GM03348 (cell line): ENCODE measurements at places on chromosomes 12 and 14.

- DNase-seq, result no peak
Measured at GRCh38 chr12:121538699-121539061, 42.1 kb downstream of the KDM2B start.

- DNase-seq, result no peak
Measured at GRCh38 chr12:121789800-121790728, 3.4 kb downstream of the RHOF start.

GRCh38 chr12:100138048-100138802 is 4.4 kb downstream of the BLTP3B start:
- DNase-seq, result peak; percentile 20

- no peak for DNase-seq
Measured at GRCh38 chr14:32728976-32729375, 209.7 kb upstream of the NPAS3 start.

DNA sequence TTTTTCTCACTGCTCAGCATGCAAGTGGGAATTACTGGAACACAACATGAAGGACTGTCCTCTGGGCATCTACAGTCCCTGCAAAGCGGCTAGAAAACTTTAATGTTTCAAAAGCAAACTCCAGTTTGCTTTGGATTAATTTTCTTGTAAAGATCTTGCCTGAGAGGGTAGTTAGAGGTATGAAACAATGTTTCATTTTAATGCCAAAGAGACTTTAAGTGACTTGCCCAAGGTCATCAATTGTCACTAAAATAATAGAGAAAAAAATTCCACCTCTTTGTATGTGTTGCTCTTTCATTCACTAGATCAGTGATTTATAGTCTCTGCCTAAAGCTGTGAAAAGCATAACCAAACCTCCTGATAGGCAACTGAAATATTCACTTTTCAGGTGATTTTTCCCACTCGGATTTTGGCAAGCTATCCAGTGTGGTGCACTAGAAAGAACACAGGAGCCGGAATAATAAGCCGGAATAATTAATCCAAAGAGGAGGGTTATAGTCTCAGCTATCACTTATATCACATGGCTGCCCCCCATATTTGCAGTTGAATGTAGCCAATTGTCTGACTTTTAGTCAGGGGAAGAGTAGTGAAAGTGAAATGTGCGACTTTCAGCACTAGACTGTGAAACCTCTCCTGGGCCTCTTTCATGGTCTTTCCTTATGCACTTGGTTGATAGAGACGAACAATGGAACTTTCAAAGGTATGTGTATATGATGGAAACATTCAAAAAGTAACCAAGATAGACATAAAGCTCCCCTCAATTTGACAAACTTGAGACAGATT is 107.7 kb downstream of the SLC6A15 start:
- no peak for DNase-seq

GRCh38 chr12:65528127-65528526 is 249.6 kb downstream of the MSRB3 start:
- no peak for DNase-seq

- no peak for DNase-seq
Measured at GRCh38 chr14:106459971-106460730, 933.8 kb downstream of the TMEM121 start.

DNA sequence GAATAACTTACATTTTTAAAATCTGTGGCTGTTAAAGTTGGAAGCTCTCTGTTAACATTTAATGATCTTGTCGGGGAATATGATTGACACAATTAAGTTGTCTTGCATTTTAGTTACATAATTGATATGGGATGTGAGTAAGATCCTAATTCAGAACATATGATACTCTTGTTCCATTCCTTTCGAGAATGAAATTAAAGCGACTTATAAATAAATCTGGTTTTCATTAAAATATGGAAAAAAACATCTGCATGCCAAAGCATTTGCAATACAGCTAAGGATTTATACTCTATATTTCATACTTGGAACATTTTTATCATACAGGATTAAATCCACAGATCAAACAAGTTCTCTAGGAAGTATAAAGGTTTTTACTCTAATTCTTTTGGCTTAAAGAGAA is 52.0 kb downstream of the SLC38A6 start:
- peak; percentile 34 for DNase-seq

GRCh38 chr12:49133014-49133413 is 1.8 kb upstream of the TUBA1B start:
- peak; percentile 34 for DNase-seq

- no peak for DNase-seq
Measured at GRCh38 chr14:90444077-90444696, 47.4 kb downstream of the CALM1 start.

DNA sequence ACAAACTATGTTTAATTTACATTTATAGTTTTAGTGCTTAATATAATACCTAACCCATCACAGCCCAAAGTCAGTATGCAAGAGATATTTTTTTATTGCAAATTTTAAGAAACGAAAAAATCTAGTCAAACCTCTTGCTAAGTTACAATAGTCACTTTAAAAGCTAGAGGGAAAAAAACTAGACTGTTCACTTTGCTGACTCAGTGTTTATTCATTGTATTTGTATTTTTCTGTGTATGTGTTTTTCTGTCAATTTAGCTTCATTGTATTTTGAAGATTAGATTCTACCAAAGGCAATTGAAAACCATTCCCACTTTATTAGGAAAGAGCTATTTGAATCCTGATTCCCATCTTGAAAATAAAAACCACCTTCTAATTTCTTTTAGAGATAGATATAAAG is 891.5 kb downstream of the SLC16A7 start:
- DNase-seq, result no peak

DNA sequence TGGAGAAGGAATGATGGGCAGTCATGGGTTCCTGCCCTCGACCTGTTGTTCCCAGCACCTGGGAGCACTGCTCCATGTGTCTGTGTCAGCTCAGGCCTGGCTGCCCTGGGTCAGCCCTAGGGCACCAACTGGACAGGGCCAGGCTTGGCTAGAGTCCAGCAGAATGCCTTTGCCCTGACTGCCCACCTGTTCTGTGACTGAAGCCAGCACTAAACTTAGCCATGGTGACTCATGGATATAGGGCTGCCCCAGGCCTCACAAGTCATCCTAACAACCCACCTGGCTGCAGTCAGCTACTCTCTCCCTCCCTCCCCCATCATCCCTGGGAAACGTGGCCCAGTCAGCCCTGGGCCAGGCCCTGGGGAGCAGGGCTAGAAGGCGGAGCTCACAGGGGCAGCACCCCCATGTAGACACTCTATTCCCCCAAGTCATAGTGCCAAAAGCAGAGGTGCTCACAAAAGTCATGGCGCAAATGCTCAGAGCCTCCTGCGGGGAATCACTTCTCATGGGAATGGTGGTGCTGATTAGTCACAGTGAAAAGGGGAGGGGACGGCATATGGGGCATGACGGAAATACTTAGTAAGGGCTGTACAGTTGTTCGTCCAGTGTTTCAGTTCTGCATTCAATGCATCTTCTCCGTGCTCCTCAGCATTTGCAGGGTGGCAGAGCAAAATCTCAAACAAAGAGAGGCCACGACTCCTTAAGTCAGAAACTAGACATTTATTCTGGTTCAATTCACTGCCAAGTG is 52.0 kb upstream of the NTF3 start:
- DNase-seq, result no peak

- DNase-seq, result no peak
Measured at GRCh38 chr12:118073768-118074167, 12.8 kb upstream of the WSB2 start.

GRCh38 chr12:85138833-85139232 is 102.7 kb downstream of the LRRIQ1 start:
- DNase-seq, result no peak

GRCh38 chr12:13374793-13375192 is 178.3 kb downstream of the EMP1 start:
- no peak for DNase-seq

GRCh38 chr12:111293266-111294009 is 75.5 kb downstream of the PHETA1 start:
- DNase-seq, result no peak

DNA sequence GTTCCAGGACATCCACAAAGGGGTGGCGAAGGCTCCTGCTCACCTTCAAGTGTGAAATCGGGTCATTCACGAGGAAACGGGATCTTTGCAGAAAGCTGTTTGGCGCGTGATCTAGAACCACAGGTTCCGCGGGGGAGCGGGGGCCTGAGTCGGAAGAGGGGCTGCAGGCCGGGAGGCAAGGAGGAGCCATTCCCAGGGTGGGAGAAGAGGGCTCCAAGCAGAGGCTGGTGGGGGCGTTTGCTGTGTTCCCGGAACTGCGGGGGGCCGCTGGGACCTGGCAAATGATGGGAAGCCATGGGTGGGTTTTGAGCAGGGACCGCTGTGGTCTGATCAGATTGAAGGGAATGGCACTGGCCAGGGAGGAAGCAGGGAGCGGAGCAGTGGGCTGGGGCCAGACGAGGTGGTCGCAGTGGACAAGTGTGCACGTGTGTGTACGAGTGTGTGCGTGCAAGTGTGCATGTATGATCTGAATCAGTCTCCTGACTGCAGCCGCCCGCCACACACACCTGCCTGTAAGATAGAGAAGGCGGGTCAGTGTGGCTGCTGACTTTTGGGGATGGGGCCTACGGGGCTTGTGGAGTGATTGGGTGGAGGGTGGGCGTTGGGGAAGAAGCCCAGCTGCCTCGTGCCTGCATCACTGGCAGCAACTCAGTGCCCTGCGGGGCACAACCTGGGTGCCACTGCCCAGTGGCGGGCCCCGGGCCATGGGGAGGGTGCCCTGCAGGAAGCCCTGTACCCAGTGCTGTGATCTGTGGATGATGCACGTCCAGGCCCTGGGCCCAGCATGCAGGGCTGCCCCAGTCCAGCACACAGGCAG is 141.9 kb downstream of the KIF26A start:
- no peak for DNase-seq

DNA sequence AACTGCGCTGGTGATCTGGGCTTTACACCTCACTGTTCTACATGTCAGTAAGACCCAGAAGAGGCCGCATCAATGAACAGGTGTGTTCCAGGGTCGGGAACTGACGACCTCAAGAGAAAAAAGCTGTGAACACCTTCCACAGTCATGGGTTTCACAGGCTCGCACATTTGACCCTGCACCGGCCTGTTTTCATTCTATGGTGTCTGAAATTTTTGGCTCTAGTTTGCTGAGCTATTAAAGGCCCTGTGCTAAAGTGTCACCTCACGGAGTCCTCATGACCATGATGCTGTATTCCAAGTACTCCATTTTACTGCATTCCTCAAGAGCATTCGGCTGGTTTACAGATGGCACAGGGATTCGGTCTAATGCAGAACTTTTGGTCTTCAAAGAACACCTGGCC is 78.9 kb downstream of the KDM2B start:
- DNase-seq, result no peak

DNA sequence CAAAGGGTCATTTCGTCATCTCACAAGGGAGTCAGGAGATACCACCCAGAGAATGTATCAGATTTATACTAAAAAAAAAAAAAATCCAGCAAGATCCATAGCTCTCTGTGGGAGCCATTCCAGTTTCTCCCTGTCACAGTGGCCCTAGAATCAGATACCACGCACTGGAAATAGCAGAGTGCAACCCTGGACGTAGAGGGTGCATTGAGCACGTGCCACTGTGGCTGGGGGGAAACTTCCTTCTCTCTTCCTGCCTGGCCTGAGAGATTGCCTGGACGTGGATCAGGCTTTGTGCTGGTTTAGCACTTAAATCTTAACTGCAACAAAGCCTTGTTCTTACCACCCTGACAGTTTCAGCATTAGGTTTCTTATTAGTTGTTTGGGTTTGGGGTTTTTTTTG is 124.3 kb downstream of the FBXL14 start:
- no peak for DNase-seq

DNA sequence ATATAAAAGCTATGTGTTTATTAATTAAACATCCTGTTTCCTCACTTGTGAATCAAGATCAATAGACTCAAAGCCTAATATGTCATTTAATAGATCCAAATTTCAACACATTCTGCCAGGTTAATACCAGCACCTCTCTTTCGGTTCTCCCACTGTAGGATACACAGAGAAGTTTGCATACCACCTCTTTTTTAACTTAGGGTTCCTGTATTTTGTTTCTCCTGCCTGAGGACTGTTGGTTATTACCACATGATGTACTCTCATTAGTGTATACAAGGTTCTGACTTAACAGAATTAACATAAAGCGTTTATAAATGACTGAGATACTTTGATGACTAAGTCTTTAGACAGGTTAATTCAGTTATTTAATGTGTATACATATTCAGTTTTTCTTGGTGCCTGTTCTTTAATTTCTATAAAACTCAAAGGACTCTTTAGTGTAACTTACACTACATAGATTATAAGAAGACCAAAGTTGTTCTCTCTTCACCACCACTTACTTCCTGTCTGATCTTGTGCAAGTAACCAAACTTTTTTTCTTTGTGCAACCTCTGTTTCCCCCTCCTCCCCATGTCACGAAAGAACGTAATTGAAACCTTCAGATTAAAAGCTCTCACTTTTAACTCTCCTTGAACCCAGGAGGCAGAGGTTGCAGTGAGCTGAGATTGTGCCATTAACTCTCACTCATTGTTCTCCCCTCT is 89.8 kb upstream of the DNM1L start:
- DNase-seq, result no peak

- DNase-seq, result no peak
Measured at GRCh38 chr14:42541535-42542001, 934.9 kb downstream of the LRFN5 start.

- no peak for DNase-seq
Measured at GRCh38 chr12:96335270-96335669, 65.0 kb downstream of the CDK17 start.

DNA sequence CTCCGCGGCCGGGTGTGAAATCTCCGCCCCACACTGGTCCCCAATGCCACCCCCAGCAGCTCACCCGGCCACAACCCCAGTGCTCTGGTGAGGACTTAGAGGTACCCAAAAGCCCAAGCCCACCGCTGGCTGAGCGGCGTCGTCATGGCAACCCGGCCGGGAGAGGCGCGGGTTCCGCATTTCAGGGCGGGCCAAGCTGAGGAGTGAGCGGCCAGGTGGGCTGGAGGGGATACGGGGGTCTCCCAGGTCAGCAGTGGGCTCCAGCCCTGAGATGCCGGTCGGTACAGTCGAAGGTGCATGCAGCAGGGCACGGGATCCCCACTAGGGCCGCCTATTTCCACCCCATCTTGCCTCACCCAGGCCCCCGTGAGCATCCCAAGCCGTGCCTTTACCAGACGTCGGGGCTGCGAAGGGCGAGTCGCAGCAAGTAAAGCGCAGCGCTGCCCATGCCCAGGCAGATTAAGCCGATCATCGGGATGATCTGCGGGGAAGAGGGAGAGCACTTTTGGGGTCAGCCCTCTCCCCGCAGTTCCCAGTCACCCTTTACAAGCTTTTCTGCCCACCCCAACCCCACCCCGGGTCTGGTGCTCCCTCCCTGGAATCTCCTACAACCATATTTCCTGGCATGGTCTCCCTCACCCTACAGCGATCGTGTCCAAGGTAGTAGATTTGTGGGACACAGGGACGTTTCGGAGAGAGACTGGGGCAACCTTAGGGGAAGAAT is 6.9 kb downstream of the SHMT2 start:
- no peak for DNase-seq

GRCh38 chr12:70854138-70854537 is 66.4 kb downstream of the PTPRR start:
- DNase-seq, result no peak

DNA sequence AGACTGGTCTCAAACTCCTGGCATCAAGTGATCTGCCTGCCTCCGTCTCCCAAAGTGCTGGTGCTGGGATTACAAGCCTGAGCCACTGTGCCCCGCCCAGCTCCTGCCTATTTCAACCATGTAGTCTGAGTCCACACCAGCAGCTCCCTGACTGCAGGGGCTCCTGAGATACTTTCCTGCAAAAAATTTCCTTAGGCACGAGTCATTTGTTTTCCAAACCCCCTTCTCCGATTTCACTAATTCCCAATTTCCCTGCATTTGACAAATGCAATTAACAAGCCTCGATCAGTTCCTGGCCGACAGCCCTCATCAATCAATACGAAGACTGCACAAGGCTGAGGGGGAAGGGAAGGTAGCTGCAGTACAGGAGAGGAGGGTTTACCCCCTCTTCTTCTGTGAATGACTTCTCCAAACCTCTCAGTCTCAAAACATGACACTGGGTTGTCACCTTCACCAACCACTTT is 10.1 kb downstream of the PSMB5 start:
- DNase-seq, result no peak
